ENCODE measurements at places on chromosomes 6 and 20.

- DNase-seq = no peak
- no peaks in the 10 kb centered on the region for H3K36me3 ChIP-seq
- H3K4me3 ChIP-seq = no peak overlapping the region
- no peaks in the 10 kb centered on the region for H3K4me1 ChIP-seq
These were observed 230.2 kb upstream of the FOXQ1 start for GRCh38 chr6:1081551-1082284.

DNA sequence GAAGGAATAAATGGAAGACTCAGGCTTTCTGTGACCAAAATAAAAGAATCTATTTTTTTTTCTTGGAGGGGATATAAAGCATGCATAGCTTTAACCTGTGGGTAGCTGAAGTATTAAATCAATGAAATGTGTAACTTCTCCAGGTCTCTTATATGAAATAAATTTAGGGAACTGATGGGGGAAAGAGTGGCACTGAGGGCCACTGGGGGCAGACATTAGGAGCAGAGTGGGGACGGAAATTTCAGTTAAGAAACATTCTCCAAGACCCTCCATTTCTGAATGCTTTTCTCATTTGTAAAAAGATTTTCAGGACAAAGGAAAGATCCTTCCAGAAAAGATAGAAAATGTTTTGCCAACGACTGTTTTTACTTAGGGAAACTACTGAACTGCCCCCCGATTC, 131.0 kb downstream of the GPX5 start:
- DNase-seq = no peak
- no peaks in the 10 kb centered on the region for H3K4me1 ChIP-seq
- H3K36me3 ChIP-seq = no peaks in the 10 kb centered on the region
- peaks cover 25% of the 10 kb centered on the region for H3K27me3 ChIP-seq
- H3K4me3 ChIP-seq = no peak overlapping the region

- no peak for DNase-seq
- no peak overlapping the region for H3K4me3 ChIP-seq
- H3K4me1 ChIP-seq = no peaks in the 10 kb centered on the region
- peaks cover 8% of the 10 kb centered on the region for H3K27me3 ChIP-seq
These were observed 82.8 kb downstream of the COL9A1 start for GRCh38 chr6:70219943-70220613.

- no peaks in the 10 kb centered on the region for H3K36me3 ChIP-seq
- H3K27ac ChIP-seq = no peak overlapping the region
- H3K4me3 ChIP-seq = no peak overlapping the region
- H3K27me3 ChIP-seq = no peaks in the 10 kb centered on the region
These were observed 177.8 kb downstream of the CDKAL1 start for GRCh38 chr6:20712011-20712410.

- DNase-seq = no peak
- H3K4me1 ChIP-seq = peaks cover 4% of the 10 kb centered on the region
- H3K4me3 ChIP-seq = no peak overlapping the region
These were observed 45.1 kb downstream of the TRERF1 start for GRCh38 chr6:42406306-42407280.

DNA sequence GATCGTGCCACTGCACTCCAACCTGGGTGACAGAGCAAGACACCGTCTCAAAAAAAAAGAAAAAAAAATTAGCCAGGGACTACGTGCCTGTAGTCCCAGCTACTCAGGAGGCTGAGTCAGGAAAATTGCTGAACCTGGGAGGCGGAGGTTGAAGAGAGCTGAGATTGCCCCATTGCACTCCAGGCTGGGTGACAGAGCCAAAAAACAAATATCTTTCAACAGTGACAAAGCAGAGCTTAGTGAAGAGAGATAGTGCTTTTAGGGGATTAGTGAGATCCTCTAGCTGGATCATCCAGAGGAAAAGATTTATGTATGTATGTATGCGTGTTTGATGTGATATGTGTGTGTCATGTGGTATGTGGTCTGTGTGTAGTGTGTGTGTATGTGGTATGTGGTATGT, 56.6 kb downstream of the IL22RA2 start:
- H3K27me3 ChIP-seq = no peaks in the 10 kb centered on the region
- H3K4me1 ChIP-seq = no peaks in the 10 kb centered on the region
- H3K27ac ChIP-seq = no peak overlapping the region
- no peak overlapping the region for H3K4me3 ChIP-seq
- H3K36me3 ChIP-seq = no peaks in the 10 kb centered on the region
- DNase-seq = no peak

- no peak for DNase-seq
- peaks cover 11% of the 10 kb centered on the region for H3K4me1 ChIP-seq
- H3K27ac ChIP-seq = no peak overlapping the region
- no peaks in the 10 kb centered on the region for H3K27me3 ChIP-seq
These were observed 36.8 kb upstream of the DDR1 start for GRCh38 chr6:30847421-30847970.

DNA sequence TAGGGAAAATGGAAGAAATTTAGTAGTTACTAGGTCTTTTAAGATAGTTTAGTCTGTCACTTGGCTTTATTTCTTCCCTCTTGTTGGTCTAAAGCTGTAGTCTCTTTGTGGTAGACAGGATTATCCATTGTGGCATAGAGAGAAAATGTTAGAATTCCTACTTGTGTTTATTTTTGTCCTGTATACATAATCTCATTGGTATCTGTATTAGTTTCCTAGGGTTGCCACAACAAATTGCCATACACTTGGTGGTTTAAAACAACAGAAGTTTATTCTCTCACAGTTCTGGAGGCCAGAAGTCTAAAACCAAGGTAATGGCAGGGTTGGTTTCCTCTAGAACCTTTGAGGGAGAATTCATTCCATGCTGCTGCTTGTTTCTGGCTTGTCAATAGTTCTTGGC, 119.4 kb downstream of the ZFAND3 start:
- peaks cover 34% of the 10 kb centered on the region for H3K4me1 ChIP-seq
- no peak for DNase-seq
- no peak overlapping the region for H3K4me3 ChIP-seq
- no peaks in the 10 kb centered on the region for H3K36me3 ChIP-seq
- no peaks in the 10 kb centered on the region for H3K27me3 ChIP-seq

DNA sequence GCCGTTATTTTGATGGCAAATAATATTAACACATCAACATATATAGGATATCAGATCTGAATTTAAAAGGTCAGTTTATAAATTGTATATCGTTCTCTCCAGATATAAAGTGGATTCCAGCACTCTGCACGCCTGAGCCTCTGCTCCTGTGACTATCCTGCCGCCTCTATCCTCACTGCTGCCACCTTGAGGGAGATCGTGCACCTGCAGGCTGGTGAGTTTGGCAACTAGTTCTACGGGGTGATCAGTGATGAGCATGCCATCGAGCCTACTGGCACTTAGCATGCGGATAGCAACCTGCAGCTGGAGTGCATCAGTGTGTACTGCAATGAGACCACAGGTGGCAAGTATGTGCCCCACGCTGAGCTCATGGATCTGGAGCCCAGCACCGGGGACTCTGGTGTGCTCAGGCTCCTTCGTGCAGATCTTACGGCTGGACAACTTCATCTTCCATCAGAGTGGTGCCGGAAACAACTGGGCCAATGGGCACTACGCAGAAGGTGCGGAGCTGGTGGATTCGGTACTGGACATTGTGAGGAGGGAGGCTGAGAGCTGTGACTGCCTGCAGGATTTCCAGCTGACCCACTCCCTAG, 84.9 kb downstream of the FBXO5 start:
- H3K36me3 ChIP-seq = no peaks in the 10 kb centered on the region
- H3K27ac ChIP-seq = no peak overlapping the region
- H3K27me3 ChIP-seq = no peaks in the 10 kb centered on the region
- peak; percentile 76 for DNase-seq

- no peak overlapping the region for H3K27ac ChIP-seq
- no peak for DNase-seq
- H3K27me3 ChIP-seq = peaks cover 91% of the 10 kb centered on the region
These were observed 615 bp upstream of the NTSR1 start for GRCh38 chr20:62707921-62708521.

- no peak overlapping the region for H3K4me3 ChIP-seq
- DNase-seq = no peak
- H3K27me3 ChIP-seq = no peaks in the 10 kb centered on the region
- no peak overlapping the region for H3K27ac ChIP-seq
- H3K4me1 ChIP-seq = no peaks in the 10 kb centered on the region
These were observed 211.3 kb downstream of the ARID1B start for GRCh38 chr6:156988276-156989158.

DNA sequence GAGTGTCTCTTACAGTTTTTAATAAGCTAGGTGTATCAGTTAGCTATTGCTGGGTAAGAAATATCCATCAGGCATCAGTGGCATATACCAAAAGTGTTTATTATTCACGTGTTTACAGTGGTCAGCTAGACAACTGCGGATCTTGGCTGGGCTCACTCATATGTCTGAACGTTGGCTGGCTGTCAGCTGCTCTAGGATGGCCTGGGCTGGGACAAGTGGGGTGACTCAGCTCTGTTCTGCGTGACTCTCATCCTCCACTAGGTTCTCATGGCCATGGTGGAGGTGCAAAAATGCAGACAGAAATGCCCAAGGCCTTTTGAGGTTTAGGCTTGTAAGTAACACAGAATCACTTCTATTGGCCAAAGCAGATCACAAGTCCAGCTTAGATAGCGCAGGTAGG, 22.0 kb downstream of the ZNF341 start:
- H3K36me3 ChIP-seq = peaks cover 95% of the 10 kb centered on the region
- H3K27me3 ChIP-seq = no peaks in the 10 kb centered on the region
- no peak for DNase-seq

- no peak overlapping the region for H3K27ac ChIP-seq
- no peak for DNase-seq
- H3K4me1 ChIP-seq = no peaks in the 10 kb centered on the region
- H3K36me3 ChIP-seq = no peaks in the 10 kb centered on the region
- no peak overlapping the region for H3K4me3 ChIP-seq
These were observed 262.5 kb downstream of the BTBD3 start for GRCh38 chr20:12180107-12180661.

- no peaks in the 10 kb centered on the region for H3K36me3 ChIP-seq
- H3K4me3 ChIP-seq = peak within 1 kb of the TSS; percentile 99
- H3K27ac ChIP-seq = peak within 1 kb of the TSS; percentile 84
- peak; percentile 98 for DNase-seq
- H3K27me3 ChIP-seq = no peaks in the 10 kb centered on the region
These were observed at the start of gene EXOC2 for GRCh38 chr6:692858-693722. Gene EXOC2 (minus strand): TSS chr6:693139. CDS start chr6:637818, 55,321 bp downstream.

DNA sequence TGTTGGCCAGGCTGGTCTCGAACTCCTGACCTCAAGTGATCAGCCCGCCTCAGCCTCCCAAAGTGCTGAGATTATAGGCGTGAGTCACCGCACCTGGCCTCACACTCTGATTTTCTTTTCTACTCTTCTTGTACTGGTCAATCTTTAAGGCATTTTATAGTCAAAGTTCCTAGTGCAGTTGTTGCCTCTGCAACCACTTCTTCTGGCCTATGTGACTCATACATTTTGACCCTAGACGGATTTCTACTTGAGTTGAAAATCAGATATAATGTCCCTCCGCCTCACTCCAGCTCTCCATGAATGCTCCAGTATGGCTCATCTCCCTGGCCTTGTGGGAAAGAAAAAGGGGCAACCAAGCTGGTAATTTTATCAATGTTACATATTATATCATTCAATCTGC, 42.4 kb downstream of the TNFRSF21 start:
- no peaks in the 10 kb centered on the region for H3K4me1 ChIP-seq
- DNase-seq = no peak
- no peaks in the 10 kb centered on the region for H3K27me3 ChIP-seq

DNA sequence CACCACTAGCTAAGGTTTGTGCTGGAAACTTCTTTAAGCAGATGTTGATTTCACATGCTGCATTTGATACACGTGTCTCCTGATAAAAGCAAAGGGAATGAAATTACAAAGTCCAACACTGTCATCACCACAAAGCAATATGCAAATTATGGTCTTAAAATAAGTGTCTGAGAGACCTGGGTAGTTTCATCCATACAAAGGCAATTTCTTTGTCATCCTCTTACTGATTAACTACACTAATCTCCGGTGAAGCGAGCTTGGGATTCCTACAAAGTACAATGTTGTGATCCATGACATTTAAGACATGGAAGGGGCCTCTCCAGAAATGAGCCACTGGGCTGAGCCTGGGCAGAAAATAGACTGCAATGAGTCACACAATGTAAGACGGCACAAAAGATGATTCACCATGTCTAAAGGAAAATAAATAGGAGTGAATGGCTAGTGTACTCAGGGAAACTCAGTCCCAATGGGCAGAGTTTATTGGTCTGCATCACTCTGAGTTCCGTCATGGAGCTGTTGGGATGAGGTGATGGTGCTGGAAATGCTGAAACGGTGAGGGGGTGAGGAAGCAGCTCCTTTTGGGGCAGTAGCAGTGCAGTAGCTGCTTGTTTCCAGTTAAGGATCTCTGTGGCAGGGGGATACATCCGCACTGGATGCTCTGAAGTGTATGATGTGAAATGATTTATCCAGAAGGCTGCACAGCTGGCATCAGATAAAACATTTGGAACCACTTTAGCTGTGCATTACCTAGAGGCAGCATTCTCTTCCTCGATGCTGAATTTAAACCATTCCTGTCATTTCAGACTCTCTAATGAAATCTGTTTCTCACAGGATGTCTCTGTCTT, 103.3 kb downstream of the IBTK start:
- H3K36me3 ChIP-seq = no peaks in the 10 kb centered on the region
- H3K4me3 ChIP-seq = no peak overlapping the region
- DNase-seq = no peak
- no peaks in the 10 kb centered on the region for H3K27me3 ChIP-seq
- peak overlapping the region; percentile 36 for H3K27ac ChIP-seq
- H3K4me1 ChIP-seq = no peaks in the 10 kb centered on the region

DNA sequence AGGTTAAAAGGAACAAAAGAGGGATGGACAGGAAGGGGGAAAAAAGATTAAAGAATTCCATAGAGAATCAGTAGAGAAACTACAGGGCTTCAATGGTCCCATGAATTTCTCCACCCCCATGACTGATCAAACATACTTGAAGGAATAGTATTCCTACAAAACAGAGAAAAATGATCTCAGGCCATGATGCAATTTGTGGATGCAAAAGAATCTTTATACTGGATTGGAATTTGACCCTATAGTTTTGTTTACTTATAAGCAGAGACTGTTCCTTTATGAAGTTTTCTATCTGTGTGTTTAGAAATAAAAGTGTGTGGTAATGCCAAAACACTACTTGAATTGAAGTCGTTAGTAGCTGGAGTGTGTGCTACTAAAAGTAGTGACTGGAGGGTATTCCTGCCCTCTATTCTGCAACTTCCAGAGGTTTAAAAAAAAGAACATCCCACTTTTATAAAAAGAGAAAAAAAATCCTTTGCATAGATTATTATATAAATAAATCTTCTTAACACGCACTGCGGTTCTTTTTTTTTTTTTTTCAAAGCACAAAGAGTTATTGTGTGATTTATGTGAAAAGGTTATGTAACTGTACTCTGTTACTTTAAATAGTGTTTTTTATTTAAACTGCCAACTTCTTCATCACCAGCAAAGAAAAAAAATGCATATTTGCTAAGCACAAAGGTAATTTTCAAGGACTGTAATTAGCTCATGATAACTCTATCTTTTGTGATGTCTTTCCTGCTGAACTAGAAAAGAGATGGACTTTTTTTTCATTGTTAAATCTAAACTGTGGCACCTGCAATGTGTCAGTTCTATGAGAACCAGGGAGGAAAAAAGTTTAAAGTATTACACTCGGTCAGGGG, 214.5 kb upstream of the CITED2 start:
- DNase-seq = no peak
- no peak overlapping the region for H3K27ac ChIP-seq
- H3K4me3 ChIP-seq = no peak overlapping the region
- H3K36me3 ChIP-seq = no peaks in the 10 kb centered on the region
- no peaks in the 10 kb centered on the region for H3K27me3 ChIP-seq

Data from left lung (tissue), 14 donors.